ENCODE measurements at places on chromosomes 6 and 20.

DNA sequence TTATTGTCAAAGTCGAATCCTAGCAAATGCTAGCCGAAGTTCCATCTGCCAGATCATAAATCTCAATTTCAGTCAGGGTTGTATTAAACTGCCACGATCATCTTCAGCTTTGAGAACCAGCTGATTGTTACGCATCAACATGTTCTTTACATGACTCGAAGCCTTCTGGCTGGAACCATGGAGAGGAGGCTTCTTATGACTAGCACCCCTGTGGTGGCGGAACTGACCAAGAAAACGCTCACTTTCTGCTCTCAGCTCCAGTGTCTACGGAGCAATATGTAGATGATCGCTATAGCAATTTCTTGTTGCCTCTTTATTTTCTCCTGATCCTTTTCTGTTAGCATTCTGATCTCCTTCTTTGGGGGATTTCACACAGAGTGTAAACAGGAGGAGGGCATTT, 479.4 kb upstream of the SLC35B3 start:
- DNase-seq, result no peak

- no peak for DNase-seq
These were observed 42.5 kb upstream of the ADGRF1 start for GRCh38 chr6:47084610-47085009.

GRCh38 chr6:17987447-17987696, at the start of gene KIF13A:
Gene KIF13A, minus strand, starts transcription at chr6:17987635. Its CDS starts 172 bp downstream, at chr6:17987463.
- no peak for DNase-seq

GRCh38 chr6:131652472-131652871, 15.4 kb downstream of the ENPP3 start:
- no peak for DNase-seq

DNA sequence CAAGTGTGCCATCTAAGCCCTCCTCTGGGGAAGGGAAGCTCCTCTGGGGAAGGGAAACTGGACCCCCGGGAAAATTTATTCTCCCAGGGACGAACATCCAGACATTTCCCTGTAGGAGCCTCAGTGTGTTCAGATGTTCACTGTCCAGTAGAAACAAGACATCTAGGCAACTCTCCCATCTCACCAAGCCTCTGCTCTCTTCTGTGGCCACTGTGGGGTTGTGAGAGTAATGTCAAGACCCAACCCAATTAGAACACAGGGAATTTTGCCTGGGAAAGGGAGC, 3.6 kb upstream of the PTGIS start:
- DNase-seq, result no peak

DNA sequence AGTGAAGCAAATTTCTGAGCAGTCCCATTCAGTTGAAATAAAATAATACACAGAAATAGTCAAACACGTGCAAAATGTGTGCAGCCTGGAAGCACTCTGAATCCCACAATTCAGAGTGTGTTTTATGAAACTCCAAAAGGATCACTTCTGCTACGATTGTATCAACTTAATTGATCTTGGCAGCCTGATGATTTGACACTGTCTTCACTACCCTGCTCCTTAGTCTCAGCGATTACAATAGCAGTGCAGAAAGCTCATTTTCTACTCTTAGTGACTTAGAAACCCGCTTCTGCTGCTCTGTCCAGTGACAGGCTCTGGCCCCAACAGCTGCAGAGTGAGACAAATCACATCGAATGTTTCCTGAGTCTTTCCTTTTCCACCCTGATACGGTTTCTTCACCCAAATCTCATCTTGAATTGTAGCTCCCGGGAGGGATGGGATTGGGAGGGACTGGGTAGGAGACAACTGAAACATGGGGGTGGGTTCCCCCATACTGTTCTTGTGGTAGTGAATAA, 16.2 kb upstream of the EMILIN3 start:
- DNase-seq, result no peak

DNA sequence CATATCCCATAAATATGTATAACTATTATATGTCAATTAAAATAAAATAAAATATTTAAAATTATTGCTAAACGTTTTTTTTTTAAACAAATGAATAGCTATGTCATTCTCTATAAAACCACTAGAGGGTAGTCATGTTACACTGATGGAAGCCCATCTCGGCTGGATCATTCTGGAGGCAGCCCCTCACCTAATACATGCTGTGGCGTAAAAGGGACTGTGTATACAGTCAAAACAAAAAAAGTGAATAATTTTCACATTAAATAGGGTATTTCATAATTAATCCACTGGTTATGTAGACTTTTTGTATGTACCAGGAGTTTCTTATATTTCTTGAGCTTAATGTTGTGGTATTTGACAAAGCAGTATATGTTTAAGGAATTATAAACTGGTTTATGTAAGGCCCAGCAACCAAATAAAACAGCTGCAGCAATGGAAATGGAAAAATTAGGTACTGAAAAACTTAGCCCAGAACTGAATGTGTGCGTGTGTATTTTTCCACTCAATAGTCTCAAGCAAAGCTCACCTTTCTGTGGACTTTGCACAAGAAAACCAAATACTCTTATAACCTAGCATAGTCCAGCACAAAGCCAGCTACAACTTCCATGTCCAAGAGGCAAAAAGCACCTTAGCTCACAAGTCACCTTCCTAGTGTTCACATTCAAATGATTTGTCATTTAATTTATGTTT, 81.7 kb downstream of the COL9A1 start:
- DNase-seq, result peak; percentile 4

DNA sequence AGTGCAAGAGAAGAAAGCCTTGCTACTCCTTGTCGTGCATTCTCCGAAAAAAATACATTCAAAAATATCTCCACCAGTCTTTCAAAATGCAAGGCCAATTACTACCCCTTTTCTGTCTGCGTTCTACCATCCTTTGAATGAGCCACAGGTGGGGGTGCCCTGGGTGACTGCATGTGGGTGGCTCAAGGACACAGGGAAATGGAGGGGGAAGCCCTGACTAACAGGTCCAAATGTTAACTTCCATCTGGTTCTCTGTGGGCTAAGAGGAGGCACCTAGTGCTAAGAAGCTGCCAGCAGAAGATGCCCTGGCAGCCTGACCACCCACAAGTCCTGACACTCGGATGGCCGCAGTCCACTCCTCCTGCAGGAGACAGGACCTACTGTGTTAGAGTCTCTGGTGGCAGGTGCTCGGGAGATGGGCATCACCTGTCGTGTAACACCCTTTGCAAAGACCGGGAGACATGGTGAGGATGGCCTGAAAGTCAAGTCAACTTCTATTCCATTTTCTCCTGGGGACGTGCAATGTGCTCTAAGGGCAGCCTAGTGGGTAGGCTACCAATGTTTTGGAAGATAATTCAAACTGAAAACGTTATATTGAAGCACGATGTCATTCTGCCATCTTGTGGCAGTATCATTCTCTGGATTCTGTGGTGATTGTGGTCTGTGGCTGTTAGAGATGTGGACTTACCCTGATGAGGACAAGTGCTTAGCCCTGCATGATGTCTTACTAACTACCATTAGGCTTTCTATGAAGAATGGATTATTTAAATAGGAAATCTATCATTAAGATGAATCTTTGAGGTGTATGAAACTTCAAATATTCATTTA, 27.4 kb upstream of the IGF2R start:
- DNase-seq, result peak; percentile 2

DNA sequence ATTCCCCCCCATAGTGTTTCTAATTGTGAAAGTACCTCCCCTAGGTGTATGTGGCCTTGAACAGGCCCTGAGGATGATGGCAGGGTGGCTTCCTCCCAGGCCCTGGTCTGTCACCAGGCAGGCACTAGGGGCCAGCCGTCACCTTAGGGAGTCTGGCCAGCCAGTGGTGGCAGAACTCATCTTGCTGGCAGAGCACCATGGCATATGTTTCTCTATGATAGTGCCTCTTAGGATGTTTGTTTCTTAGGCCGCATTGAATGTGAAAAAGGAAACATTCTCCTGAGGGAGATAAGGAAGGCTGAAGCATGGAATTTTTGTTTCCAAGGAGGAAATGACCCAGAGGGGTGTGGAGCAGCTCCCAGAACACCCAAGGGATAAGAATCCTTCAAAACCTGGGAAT, 45.2 kb upstream of the KLHL31 start:
- DNase-seq, result no peak

GRCh38 chr20:17873410-17874270, 95.0 kb downstream of the SNX5 start:
- peak; percentile 75 for DNase-seq

DNA sequence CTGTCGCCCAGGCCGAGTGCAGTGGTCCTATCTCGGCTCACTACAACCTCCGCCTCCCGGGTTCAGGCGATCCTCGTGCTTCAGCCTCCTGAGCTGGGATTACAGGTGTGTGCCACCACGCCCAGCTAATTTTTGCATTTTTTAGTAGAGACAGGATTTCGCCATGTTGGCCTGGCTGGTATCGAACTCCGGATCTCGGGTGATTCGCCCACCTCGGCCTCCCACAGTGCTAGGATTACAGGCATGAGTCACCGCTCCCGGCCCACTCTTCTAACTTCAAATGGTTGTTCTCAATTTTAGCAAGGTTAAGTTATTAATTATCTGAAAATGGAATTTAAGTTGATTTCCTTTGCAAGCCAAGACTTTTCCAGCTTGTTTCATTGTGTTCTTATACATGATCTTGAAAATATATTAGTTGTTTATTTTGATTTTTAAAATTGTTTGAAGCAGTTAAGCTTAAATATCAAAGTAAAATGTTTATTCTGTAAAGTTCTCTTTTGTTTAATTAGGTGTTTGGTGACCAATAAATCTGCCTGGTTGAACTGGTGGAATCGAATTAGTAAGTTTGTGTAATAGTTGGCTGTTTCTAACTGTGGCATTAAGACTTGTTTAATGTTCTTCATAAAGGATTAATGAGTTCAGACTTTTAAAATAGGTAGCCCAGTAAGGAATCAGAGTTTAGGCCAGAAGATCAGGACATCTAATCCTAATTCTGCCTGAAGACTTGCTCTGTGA, 2.3 kb downstream of the PM20D2 start:
- DNase-seq, result no peak

GRCh38 chr6:100464903-100465700, at the start of gene SIM1:
Gene SIM1, minus strand, starts transcription at chr6:100464921. Its CDS starts 1,453 bp downstream, at chr6:100463468.
- peak; percentile 37 for DNase-seq

GRCh38 chr6:39228111-39228971, 934 bp downstream of the KCNK5 start:
- DNase-seq, result no peak

GRCh38 chr6:129713806-129714333, 3.9 kb upstream of the ARHGAP18 start:
- no peak for DNase-seq

DNA sequence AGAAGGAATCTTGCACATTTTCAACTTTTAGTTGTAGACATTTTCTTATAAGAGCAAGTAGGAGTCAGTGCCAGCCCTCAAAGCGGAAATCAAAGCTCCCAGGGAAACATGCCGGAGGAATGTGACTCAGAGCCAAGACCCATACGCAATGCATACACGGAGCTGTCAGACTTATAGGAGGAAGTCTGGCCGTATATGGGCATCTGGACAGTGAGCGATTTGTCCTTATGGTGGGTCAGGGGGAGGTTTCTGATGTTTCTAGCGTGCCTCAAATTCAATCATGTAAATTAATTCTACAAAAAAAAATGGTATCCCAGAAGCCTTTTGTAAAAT, 3.6 kb upstream of the CCN2 start:
- no peak for DNase-seq

DNA sequence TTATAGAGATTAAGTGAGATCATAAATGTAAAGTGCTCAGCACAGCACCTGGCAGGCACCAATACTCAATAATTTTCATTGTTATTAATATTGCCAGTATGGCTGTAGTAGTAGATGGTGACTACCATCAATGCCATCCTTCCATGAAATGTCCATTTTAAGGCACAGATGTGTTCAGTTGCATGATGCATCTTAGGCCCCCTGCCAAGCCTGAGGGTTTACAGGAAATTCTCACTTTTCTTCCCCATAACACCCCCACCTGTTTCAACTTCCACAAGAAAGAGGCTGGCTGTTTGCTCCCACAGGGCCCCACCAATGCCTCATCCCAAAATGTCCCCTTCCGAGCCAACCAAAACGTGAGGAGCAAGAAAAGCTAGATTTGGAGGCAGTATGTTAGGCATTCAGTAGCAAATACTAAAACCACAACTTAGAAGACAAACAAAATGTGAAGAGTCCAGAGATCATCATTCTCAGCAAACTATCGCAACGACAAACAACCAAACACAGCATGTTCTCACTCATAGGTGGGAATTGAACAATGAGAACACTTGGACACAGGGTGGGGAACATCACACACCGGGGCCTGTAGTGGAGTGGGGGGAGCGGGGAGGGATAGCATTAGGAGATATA, 110.6 kb upstream of the NHSL1 start:
- no peak for DNase-seq

DNA sequence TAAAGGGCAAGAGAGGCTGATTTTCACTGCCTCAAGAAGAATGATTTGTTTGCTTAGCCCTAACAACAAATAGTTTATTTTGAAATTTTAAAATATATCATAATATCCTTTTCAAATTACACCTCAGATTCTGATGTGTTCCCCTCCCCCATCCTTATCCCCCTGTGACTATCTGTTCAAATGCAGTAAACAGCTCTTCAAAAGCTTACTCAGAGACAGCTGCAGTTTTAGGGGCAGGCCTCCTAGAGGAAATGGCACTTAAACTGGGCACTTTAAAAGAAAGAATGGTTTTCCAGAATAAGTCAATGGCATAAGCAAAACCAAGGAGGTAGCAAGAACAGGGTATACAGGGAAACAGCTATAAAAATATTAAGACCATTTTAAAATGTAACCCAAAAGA, 118.6 kb upstream of the UST start:
- no peak for DNase-seq

GRCh38 chr6:21383450-21384085, 210.0 kb upstream of the SOX4 start:
- DNase-seq, result no peak

- DNase-seq, result no peak
These were observed 39.2 kb downstream of the TAF4 start for GRCh38 chr20:62026564-62026856.

- DNase-seq, result no peak
These were observed 5.0 kb downstream of the BANF2 start for GRCh38 chr20:17704589-17705317.

DNA sequence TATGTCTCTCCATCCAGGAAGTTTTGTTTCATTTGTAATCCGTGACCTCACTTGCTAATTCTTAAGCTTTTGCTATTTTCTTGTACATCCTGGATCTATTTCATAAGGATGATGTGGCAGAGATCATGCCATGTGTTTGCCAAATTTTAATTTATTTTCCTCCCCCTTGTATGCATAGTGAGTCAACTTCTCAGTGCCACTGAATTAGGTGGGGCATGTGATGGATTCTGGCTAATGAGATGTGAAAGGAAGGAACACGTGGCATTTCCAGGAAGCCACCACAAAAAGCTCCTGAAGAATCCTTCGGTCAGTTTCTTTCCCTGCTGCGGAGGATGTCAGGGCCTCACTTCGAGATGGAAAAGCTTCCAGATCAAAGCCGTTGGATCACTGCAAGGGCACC, 86.2 kb upstream of the PRL start:
- no peak for DNase-seq

GRCh38 chr20:62186887-62187866, 4.3 kb downstream of the MTG2 start:
- DNase-seq, result no peak
